ENCODE measurements at places on chromosomes 4 and X.

GRCh38 chr4:121510341-121510874, 129.6 kb upstream of the QRFPR start:
- DNase-seq, result no peak

GRCh38 chr4:173168396-173169177, at the start of gene GALNT7:
Gene GALNT7 (plus strand): TSS chr4:173168811. CDS start chr4:173168836, 25 bp downstream.
- DNase-seq, result peak; percentile 87

DNA sequence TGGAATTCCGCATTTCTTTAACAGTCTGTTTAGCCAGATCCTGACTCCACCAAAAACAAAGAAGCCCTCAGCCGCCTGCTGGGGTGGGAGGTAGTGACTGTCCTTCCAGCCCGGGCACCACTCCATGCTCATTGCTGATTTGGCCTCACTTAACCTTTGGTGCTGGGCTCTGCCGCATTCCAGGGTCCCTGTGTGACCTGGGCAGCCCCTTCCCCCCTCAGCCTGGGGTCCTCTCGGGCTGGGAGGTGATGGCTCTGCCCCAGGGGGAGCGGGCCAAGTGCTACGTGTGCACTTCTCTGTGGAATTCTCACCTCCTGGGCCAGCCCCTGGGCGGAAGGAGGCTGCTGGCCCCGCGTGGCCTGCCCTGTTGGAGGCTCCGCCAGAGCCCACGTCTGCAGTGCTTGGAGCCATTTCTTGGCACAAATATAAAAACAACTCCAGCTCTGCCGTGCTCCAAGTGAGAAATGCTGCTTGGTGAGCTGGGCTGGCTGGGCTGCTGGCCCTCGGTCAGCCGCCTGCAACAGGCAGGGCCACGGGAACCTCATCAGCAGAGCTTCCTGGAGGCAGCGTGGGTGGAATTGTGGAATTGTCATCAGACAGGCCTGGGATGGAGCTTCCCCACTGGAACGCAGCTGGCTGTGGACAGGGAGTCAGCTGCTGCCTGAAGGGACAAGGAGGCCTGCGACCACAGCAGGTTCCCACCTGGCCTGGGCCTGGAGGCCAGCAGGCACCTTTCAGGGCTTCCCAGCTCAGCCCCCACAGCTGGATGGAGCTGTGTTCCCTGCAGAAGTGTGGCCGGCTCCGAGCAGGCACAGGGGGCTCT, 66.0 kb downstream of the TRMT44 start:
- DNase-seq, result peak; percentile 24

GRCh38 chr4:54909961-54910360, 215.4 kb downstream of the KDR start:
- no peak for DNase-seq

- DNase-seq, result no peak
These were observed 6.6 kb downstream of the SYN1 start for GRCh38 chrX:47613082-47613481.

GRCh38 chr4:153326513-153326912, 18.0 kb upstream of the MND1 start:
- no peak for DNase-seq

DNA sequence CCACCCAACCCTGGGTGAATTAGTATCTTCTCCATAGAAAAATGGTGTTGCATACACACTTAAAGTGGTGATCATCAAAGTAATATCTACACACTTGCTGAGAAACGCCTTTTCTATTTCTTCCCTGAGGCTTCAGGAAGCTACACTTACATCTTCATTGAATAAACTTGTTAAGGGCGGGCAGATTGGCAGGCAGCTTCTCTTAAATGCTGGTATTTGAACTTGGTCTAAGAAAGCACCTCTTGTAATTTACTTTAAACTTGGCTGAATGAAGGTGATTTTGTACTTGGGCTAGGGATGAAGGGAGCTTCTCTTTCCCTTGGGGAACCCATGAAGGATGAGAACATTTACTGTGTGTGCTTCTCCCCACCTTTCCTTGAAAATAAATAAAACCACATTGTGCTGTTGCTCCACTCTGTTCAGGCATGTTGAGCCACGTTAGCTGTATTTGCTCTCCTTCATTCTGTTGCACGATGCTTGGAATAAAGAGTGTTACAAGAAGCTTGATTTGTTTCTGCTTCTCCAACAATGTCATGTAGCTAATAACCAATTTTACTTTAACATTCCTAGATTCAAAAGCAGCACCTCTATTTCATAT, 430.1 kb downstream of the ANKRD50 start:
- no peak for DNase-seq

GRCh38 chrX:102784550-102784949, 64.0 kb downstream of the GPRASP3 start:
- no peak for DNase-seq

GRCh38 chr4:88802585-88803286, 105.1 kb upstream of the NAP1L5 start:
- no peak for DNase-seq

GRCh38 chrX:39891781-39892180, 206.0 kb downstream of the BCOR start:
- no peak for DNase-seq

DNA sequence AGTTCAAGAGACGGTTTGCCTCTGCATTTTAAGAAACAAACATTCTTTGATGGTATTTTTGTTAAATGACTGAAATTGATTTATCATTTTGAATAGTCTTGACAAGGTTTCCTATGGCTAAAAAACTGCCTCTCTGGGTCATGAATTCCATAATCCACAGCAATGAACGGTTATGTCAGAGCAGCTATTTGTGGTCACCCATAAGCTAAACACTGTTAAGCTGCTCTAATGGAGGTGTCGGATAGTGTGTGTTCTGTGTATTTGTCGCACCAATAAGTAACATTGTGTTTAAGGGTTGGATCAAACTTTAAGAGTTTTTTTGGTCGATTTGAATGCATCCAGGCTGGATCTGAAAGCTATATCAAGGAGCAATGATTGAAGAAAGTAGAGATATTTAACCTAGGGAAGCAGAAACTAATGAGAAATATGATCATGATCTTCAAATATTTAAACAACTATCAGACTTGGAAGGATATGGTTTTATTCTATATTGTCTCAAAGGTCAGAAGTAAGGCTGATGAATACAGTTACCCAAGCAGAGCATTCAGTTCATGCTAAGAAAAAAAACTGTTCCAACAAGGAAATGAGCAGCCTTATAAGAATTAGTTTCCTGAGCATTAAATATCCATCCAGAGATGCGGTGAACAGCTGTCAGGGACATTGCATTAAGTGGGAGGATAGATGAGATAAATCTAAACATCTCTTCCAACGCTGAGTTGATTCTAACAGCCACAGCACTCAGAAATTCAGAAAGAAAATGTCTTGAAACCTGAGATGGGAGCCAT, 232.3 kb upstream of the RPS6KA3 start:
- no peak for DNase-seq

GRCh38 chr4:83269256-83269655, 15.3 kb downstream of the COQ2 start:
- DNase-seq, result no peak

GRCh38 chr4:97646997-97647396, 496.3 kb downstream of the STPG2 start:
- no peak for DNase-seq

DNA sequence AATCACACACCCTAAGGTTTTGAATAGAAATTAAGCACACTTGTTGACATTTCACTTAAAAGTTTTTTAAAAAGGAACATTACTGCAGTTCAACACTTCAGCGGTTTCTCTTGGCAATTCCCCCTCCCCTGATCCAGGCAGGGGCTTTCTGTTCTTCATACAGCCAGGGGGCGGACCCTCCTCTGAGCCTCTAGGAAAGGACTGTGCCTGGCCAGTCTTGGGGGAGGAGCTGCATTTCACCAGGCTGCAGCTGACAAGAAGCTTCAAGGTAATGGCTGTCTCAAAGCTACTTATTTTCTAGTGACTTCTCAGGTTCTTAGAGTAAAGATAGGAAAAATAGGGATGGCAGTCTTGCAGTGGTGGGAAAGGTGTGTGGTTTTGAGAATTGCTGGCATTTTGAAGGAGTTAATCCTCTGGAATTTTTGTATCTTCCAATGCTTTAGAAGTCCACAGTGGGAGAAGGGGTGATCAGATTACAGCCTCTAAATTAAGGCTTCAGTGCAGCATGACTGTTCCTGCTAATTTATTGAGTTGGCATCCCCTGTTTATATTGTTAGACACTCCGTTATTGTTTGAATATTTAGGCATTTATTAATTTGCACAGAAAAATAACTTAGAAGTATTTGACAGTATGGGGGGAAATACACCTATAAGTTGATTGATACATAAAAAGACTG, 33.5 kb downstream of the PWWP3B start:
- no peak for DNase-seq

DNA sequence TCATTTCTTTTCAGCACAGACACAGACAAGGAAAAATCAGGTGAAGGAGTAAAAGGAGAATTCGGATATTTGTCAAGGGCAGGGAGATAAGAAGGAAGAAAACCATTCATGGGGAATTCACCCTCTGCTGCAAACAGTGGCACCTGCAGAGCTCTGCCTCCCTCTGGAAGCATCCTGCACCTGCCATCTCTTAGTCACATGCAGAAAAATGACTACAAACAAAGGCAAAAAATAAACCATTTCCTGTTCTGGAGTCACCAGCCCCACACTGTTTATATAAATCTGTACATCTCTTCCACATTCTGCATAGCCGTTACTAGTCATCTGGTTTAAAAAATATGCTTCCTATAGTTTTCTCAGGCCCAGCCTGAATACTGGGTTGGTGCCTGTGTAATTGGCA, 205.3 kb downstream of the ARAP2 start:
- no peak for DNase-seq

DNA sequence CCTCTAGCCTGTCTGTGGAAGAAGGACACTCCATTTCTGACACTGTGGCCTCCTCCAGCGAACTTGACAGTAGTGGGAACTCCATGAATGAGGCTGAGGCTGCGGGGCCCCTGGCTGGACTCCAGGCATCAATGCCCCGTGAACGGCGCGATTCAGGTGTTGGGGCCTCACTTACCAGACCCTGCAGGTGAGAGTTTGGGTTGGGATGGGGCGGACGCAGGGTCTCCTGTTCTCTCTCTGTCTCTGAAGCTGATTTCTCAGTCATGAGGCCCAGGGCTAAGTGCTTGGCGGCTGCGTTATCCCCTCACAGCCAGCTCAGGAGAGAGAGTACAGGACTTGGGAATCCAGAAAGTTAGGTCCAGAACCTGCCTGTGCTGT, 71.0 kb downstream of the STARD8 start:
- DNase-seq, result no peak

DNA sequence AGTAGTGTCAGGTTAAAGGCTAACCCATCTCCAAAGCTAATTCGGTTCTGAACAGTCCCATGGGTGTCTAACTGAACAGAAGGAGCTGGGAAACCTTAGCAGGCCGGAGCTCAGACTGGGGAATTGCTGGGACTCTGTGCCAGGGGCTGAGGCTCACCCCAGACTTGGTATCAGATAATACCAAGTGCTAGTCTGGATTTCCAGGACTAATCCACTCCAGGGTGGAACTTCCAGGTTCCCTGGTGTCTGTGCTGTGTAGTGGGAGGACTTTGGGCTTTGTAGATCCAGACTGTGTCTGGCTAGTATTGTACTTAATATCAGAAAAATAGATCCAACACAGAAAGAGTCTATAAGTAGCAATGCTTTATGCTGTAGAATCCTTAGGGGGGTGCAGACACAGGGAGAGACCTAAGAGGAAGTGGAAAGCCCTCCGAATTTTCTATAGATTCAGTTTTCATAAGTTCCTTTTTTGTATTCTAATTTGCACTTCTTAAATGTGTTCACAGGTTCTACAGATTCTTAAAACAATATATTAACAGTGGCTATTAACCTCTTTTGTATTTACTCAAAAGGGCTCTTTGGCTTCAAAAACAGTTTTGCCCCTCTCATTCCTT, 4.1 kb downstream of the ZNF827 start:
- DNase-seq, result no peak

GRCh38 chrX:8084006-8084405, 87.1 kb downstream of the VCX2 start:
- no peak for DNase-seq

- no peak for DNase-seq
These were observed 84.3 kb upstream of the CLDN34 start for GRCh38 chrX:9882669-9883446.

- DNase-seq, result peak; percentile 82
These were observed 616 bp downstream of the WDR1 start for GRCh38 chr4:10115797-10116568.

GRCh38 chr4:30617836-30618235, 102.3 kb upstream of the PCDH7 start:
- DNase-seq, result no peak

GRCh38 chrX:48794911-48795515, 6.9 kb upstream of the HDAC6 start:
- no peak for DNase-seq

- DNase-seq, result no peak
These were observed 14.1 kb upstream of the IRAK1 start for GRCh38 chrX:154033848-154034247.

- DNase-seq, result no peak
These were observed 738.0 kb upstream of the AADAT start for GRCh38 chr4:170827562-170828274.

- no peak for DNase-seq
These were observed 8.1 kb upstream of the FGFR3 start for GRCh38 chr4:1784789-1785591.

DNA sequence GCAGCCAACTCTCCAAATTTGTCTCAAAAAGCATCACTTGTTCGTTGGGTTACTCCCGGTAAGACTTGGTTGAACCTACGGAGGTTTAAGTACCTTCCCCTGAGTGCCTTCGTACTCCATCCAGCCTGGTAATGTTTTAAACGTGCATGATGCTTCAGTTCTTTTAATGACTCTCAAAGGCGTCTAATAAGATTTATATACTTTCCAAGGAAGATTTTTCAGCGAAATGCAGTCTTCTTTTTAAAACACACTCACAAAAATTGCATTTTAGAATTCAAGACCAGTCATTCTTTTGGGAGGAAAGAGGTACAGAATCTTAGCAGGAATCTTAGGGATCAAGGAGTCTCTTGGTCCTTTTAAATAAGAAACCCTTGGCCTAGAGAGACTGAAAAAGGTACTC, 430 bp upstream of the TRPC3 start:
- no peak for DNase-seq

DNA sequence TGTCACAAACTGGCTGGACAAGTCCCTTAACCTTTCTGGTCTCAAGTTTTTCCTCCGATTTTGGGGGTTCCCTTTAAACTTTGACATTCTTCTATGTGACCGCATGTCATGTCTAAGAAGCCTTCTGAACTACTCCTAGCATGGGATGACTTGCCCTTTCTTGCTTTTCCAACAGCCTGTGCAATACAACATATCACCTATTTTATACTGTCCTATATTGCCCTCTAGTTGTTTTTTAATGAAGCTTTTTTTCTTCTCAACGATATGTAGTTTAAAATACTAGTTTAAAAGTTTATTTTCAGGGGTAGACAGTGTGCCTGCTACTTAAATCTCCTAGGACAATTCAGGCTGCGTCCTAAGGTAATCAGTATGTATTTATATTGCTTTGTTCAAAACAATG, 1.0 kb upstream of the IGBP1 start:
- DNase-seq, result no peak

GRCh38 chr4:153241970-153242838, 38.0 kb downstream of the TRIM2 start:
- DNase-seq, result no peak

DNA sequence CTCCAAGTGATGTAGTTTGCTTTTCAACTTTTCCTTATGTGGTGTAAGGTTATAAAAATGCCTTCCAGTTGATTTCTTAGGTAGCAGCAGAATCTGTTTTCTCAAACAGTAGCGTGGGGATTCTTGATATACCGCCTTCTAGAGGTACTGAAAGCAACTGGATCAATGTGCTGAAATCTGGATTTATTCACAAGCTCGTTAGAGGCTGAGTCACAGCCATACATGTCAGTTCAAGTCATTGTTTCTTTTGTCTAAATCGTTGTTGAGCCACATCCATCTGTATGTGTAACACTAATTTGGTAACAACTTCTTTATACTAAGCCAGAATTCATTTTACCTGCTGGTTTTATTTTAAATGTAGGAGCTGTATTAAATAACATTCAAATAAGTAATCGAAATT, 200.0 kb upstream of the MAD2L1 start:
- no peak for DNase-seq
